ENCODE measurements at places on chromosomes 5 and 9.
A peak's percentile ranks its signal among the peaks of the same experiment; 100 is the strongest.

- ATAC-seq, result no peak
These were observed 10.4 kb downstream of the GMCL2 start for GRCh38 chr5:178176791-178177190.

GRCh38 chr9:33044162-33044673 is 19.1 kb downstream of the DNAJA1 start:
- peak; percentile 90 for ATAC-seq

- no peak for ATAC-seq
These were observed 49.7 kb upstream of the NKD2 start for GRCh38 chr5:958701-959571.

GRCh38 chr9:100084734-100085133 is 14.1 kb downstream of the ERP44 start:
- peak; percentile 92 for ATAC-seq

Data from stimulated activated memory B cell treated with anti-CD40 and anti-IgM and Interleukin-4, amounts not matched to agents 10 μg/mL and 1 μg/mL and 100 μg/mL, for 72 hours (primary cell).